LHCN-M2 (cell line): ENCODE measurements at places on chromosomes 5 and 9. TPM values are rescaled to one million over a fixed set of nuclear protein-coding genes. Genes with fewer than 3 reads are reported as not detected.

The PHF24 gene
- total RNA-seq = not detected in 2 replicates

The ZNF618 gene
- 3.7 and 5.1 TPM in 2 replicates for total RNA-seq

The ARRDC3 gene
- 45.4 and 45.7 TPM in 2 replicates for total RNA-seq

DNA sequence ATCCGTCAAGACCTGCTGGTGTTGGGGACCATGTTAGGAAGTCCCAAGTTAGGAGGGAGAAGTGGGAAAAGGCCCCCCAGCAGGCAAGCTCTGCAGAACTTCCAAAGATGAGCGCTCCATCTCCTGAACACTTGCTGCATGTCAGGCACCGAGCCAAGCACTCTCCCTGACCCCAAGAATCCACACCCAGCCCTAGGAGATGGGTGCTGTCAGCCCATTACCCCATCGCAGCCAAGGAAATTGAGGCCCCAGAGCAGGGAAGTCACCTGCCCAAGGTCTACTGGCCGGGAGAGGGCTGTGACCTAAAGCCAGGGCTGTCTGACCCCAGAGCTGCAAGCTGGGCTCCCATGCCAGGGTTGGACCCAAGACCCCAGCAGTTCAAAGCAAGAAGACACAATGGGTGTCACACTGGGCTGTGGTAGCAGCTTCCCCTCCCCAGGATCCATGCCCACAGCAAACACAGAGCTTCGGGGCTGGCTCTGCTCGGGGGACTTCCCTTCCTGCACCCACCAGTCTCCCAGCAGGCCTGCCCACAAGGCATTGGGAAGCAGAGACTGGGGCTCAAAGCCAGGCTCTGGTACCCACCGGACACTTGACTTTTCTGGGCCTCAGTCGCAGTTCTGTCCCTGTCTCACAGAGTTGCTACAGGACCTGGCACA is 13.5 kb downstream of the EEIG1 start:
- DNase-seq = no peak

DNA sequence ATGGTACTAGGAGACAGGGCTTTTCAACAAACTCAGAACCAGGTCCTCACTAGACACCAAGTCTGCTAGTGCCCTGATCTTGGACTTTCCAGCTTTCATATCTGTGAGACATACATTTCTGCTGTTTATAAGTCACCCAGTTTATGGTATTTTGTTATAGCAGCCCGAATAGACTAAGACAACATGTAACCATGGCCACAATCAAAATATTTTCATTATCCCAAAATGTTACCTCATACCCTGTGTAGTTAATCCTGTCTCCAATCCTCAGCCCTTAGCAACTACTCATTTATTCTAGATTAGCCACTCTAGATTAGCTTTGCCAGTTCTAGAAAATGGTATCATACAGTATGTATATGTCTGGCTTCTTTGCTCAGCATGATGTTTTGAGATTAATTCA is 6.3 kb upstream of the ATG10 start:
- peak; percentile 29 for DNase-seq

GRCh38 chr5:43589310-43589709 is 13.7 kb upstream of the NNT start:
- DNase-seq = no peak

GRCh38 chr9:96620181-96620514 is 505 bp upstream of the CDC14B start:
- no peak for DNase-seq

DNA sequence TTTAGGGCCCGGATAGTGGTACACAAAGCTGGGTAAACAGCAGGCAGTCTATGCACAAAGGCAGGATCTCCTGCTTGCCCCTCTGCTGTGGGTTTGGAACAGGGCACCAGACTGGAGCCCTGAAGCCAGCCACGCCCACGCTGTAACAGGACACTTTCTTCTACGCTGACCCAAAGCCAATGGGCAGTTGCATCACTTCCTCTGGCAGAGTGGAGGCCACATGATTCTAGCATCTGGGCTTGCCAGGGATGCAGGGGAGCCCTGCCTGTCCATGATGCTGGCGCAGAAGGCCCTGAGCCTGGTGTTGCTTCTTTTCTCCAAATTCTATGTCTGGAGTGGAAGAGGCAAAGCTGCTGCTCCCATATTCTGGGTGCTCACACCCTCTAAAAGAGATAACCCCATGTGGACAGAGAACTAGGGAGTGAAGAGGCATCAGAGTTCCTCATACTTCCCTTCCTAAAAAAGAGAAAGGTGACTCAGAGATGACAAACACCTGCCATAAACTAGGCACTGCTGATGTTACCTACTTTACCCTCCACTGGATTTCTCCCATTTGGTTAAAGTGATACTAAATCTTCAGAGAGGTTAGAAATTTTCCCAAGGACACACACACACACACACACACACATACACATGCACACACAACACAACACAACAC is 260.3 kb upstream of the KLF4 start:
- peak; percentile 92 for DNase-seq
